ENCODE measurements at places on chromosomes 5 and 9.

- no peak for DNase-seq
Measured at GRCh38 chr5:108129129-108129528, 252.8 kb downstream of the FBXL17 start.

- no peak for DNase-seq
Measured at GRCh38 chr9:137988701-137989100, 111.1 kb downstream of the CACNA1B start.

DNA sequence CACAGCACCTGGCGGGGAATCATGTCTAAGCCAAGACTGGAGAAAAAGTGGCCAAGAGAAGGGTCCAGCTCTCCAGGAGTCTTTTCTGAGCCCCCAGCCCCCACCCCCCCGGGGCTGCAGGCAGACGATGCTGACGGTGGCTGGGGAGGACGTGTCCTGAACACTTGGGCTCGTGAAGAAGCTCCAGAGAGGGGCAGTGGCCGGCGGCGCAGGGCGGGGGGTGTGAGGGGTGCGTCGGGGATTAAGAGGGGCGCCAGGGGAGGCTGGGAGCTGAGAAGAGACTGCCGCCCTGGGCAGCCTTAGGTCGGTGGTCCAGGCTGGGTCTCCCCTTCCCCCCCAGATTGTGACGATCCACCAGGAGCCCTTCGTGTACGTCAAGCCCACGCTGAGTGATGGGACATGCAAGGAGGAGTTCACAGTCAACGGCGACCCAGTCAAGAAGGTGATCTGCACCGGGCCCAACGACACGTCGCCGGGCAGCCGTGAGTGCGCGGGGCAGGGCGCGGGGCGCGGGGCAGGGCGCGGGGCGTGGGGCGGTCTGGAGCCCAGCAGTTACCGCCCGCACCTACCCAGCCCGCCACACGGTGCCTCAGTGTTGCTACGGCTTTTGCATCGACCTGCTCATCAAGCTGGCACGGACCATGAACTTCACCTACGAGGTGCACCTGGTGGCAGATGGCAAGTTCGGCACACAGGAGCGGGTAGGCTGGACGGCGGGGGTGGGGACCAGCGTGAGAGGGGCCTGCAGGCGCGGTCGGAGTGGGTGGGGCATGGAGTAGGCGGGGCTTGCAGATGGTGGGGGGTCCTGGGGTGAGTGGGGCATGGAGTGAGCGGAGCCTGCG lies 8.9 kb downstream of the LRRC26 start:
- DNase-seq: no peak

GRCh38 chr5:68659881-68660280 lies 433.9 kb upstream of the SLC30A5 start:
- no peak for DNase-seq

- DNase-seq: no peak
Measured at GRCh38 chr5:125481506-125482465, 735.3 kb upstream of the ZNF608 start.

DNA sequence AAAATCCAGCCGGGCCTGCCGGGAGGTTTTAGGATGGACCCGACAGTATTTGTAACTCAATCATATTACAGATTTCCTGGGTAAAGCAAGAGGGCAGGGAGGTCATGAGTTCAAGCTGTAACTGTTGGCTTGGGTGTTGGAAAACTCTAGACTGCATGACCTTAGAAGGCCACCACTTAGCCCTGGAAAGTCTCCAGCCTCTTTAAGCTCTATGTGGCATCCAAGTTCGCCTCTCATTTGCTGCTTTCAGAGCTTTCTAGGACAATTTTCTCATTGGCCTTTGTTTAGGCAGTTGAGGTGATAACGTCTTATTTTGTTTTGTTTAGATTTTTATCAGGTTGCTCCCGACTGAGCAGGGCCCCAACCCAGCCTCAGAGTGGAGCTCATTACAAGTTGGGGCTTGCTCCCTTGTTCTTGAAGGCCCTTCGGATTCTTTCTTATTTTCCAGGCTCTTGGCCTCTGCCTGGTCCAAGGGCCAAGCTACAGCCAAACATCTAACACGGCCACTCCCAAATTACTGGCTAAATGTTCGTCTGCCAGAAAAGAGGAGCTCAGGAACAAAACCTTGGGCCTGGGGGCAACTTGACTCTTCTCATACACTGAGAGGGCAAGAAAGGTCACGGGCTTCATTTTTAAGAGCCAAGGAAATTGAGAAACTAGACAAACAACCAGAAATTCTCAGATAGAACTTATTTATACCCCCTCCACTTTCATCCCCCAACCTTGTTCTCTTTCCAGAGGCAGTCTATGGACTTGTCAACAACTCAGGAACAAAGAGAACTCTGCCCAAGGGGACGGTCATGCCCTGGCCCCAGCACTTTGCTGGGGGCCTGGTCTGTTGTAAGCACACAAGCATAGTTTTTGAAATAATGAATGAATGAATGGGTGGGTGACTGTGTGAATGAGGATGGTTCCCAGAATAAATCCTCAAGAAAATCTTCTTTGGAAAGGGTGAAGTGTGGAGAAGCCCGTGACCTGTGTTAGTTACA lies 526.9 kb downstream of the BNC2 start:
- DNase-seq: no peak

DNA sequence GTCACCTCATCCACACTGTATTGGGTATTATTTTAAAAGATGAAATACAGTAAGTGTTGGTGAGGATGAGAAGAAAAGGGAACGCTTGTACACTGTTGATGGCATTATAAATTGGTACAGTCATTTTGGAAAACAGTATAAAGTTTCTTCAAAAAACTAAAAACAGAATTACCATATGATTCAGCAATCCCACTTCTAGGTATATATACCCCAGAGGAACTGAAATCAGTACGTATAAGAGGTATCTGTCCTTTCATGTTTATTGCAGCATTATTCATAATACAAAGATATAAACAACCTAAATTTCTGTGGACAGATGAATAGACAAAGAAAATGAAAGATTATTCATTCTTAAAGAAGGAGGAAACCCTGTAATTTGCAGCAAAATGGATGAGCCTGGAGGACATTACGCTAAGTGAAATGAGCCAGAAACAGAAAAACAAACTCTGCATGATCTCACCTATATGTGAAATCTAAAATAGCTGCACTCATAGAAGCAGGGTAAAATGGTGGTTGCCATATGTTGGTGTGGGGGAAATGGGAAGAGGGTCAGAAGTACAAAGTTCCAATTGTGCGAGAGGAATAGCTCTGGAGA lies 191.6 kb downstream of the TRIM36 start:
- DNase-seq: no peak

GRCh38 chr9:93091453-93092081 lies 4.5 kb upstream of the CARD19 start:
- DNase-seq: no peak

- DNase-seq: no peak
Measured at GRCh38 chr5:11611011-11611410, 293.2 kb downstream of the CTNND2 start.

DNA sequence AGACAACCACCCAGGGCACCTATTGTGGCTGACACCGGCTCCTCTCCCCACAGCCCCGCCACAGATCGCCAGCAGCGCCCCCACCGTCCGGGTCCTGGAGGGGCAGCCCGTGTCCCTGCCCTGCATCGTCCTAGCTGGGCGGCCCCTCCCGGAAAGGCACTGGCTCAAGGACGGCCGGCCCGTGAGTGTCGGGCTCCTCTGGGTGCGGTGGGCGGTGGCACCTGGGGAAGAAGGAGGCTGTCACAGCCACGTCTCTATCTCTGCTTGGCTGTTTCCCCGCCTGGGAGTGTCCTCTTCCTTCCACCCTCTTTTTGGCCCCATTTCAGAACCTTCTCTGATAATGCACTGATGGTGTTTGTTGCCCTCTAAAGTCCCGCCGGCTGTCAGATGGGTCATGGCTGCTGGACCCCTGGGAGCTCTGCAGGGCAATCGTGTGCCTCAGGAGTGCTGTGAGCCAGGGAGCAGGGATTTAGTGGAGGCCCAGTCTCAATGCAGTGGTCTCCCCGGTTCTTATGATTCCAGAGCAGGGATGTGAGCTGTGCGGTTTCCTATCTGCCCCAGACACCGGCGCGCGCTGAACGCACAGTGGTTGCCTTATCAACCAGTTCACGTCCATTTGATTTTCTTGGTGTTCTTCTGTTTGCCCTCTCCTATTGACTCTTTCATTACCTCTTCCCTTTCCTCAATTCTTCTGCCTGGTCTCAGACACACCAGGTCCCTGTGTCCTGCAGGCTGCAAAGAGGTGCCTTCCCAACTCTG lies 55.3 kb downstream of the HMCN2 start:
- DNase-seq: no peak

DNA sequence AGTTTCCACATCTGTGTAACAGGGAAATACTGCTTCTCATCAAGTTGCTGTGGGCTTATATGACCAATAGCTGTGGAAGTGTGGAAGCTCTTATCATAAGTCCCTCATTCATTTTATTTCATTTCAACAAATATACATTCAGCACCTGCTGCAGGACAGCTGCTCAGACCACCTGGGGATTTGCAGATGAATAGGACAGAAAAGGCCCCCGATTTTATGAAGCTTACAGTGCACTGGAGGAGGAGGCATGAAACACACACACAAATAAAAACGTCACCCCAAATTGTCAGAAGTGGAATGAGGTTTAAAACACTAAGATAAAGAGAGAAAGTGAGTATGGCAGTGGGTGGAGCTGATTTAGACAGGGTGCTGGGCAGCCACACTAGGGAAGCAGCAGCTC lies 107.2 kb downstream of the DRD1 start:
- no peak for DNase-seq
